ENCODE measurements at places on chromosomes 3 and 15. TPM values are rescaled to one million over a fixed set of nuclear protein-coding genes. Genes with fewer than 3 reads are reported as not detected.

- no peak for DNase-seq
- H3K27ac ChIP-seq, result peak overlapping the region; percentile 81
- H3K36me3 ChIP-seq, result peaks cover 7% of the 10 kb centered on the region
- no peaks in the 10 kb centered on the region for H3K27me3 ChIP-seq
- H3K4me3 ChIP-seq, result no peak overlapping the region
Measured at GRCh38 chr3:172536505-172536904, 13.3 kb upstream of the TNFSF10 start.

DNA sequence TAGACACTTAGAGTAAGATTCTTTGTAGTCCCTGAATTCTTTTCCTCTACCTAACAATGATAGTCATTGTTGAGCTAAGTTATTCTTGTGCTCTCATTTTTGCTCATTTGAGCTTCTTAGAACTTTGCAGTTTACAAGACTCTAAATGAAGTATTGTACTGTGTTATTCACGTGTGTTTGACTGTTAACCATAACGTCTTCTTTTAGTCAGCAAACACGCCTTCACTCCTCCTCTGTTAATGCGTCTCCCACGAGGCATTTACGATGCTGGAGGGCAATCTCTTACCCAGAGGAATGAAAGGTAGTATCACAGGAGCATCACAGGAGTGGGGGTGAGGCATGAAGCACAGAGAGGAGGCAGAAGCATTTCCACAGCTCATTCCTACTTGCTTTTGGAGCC, 14.8 kb upstream of the P2RY14 start:
- peaks cover 6% of the 10 kb centered on the region for H3K27me3 ChIP-seq
- H3K27ac ChIP-seq, result peak overlapping the region; percentile 42
- DNase-seq, result no peak
- peaks cover 1% of the 10 kb centered on the region for H3K36me3 ChIP-seq

DNA sequence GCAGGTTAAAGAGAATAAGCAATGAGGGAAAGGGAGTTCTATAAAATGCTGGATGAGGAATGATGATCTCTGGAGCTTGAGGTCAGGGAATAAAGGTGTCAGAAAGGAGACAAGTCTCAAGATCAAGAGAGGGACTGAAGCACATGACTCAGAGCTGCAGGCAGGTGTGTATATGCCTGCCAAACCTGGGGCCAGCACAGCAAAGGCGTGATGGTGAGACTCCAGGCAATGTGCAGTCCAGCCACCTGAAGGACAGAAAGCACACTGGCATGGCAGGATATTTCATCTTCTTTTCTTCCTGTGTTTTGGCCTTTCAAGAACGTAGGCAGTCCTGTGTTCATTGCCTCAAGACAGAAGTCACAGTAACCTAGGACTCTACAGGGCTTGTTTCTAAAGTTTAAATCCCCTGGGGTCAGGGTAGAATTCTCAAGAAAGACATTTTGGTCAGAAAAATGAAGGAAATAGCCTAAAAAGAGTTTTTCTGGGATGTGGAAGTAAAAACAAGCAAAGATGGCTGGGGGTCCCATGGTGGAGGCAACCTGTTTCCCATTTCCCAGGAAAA, 55.5 kb upstream of the TOPAZ1 start:
- no peaks in the 10 kb centered on the region for H3K36me3 ChIP-seq
- no peak for DNase-seq
- peaks cover 20% of the 10 kb centered on the region for H3K27me3 ChIP-seq

GRCh38 chr15:96351761-96352603, 21.5 kb downstream of the NR2F2 start:
- no peak overlapping the region for H3K4me3 ChIP-seq
- no peak overlapping the region for H3K27ac ChIP-seq
- peaks cover 9% of the 10 kb centered on the region for H3K4me1 ChIP-seq
- DNase-seq, result no peak

- no peak overlapping the region for H3K27ac ChIP-seq
- DNase-seq, result peak; percentile 73
- H3K4me1 ChIP-seq, result peaks cover 3% of the 10 kb centered on the region
- no peaks in the 10 kb centered on the region for H3K27me3 ChIP-seq
- H3K4me3 ChIP-seq, result no peak overlapping the region
Measured at GRCh38 chr15:28123408-28124023, 24.4 kb upstream of the OCA2 start.

GRCh38 chr15:85381850-85382751, 1.7 kb downstream of the AKAP13 start:
- DNase-seq, result no peak
- H3K4me3 ChIP-seq, result peak overlapping the region; percentile 72
- peak overlapping the region; percentile 29 for H3K27ac ChIP-seq
- H3K4me1 ChIP-seq, result peaks cover 57% of the 10 kb centered on the region
- H3K27me3 ChIP-seq, result no peaks in the 10 kb centered on the region

Gene MYZAP
- 0.11 TPM for total RNA-seq

- peaks cover 75% of the 10 kb centered on the region for H3K4me1 ChIP-seq
- peak overlapping the region; percentile 4 for H3K27ac ChIP-seq
- DNase-seq, result no peak
- H3K27me3 ChIP-seq, result no peaks in the 10 kb centered on the region
Measured at GRCh38 chr3:71402911-71403310, 180.6 kb downstream of the FOXP1 start.

Gene MEX3B
- 1.2 TPM for total RNA-seq

Gene GPR149
- not detected for total RNA-seq

DNA sequence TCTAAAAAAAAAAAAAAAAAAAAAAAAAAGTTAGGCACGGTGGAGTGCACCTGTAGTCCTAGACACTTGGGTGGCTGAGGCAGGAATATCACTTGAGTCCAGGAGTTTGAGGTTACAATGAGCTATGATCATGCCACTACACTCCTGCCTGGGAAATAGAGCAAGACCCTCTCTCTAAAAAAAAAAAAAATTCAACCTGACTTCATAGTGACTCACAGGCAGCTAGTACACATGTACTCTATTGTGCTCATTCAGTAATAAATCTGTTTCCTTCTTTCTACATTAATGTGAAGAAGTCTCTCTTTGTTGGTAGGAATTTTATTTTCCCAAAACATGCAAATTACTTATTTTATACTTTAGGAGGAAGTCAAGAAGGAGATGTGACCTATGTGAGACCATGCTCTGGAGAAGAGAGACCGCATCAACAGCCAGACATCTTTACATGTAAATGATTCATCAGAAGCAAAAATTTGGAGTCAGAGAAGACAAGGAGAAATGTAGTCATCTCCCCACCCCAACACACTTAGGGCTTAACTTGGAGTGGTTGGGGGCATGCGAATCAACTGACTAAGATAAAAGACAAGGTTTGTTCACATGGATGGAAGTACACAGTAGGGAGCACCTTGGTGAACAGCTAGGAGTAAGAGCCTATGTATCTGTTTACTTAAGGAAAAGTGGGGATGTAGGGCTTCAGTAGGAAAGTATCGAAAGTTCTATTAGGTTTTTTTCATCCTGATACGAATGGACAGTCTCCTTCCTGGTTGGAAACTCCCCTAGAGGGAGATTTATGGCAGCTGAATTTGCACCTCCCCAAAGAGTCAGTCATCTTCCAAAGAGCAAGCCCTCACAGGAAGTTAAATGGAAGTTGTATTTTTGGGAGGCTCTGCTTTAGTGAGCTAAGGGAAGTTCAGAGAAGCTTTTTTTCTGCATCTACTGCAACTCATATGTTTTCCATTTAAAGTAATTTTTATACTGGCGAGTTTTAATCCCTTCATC, 23.0 kb upstream of the NMD3 start:
- H3K4me1 ChIP-seq, result no peaks in the 10 kb centered on the region
- no peak overlapping the region for H3K27ac ChIP-seq
- no peaks in the 10 kb centered on the region for H3K36me3 ChIP-seq
- peaks cover 7% of the 10 kb centered on the region for H3K27me3 ChIP-seq

- no peak for DNase-seq
- peaks cover 4% of the 10 kb centered on the region for H3K4me1 ChIP-seq
- H3K27ac ChIP-seq, result no peak overlapping the region
- H3K27me3 ChIP-seq, result peaks cover 3% of the 10 kb centered on the region
- H3K36me3 ChIP-seq, result no peaks in the 10 kb centered on the region
Measured at GRCh38 chr3:126676919-126677705, 22.2 kb upstream of the TXNRD3 start.
